Activated naive CD4-positive, alpha-beta T cell treated with anti-CD3 and anti-CD28 coated beads for 36 hours (primary cell): ENCODE measurements at places on chromosomes 7 and 10. TPM values are rescaled to one million over a fixed set of nuclear protein-coding genes. Genes with fewer than 3 reads are reported as not detected.
A peak's percentile ranks its signal among the peaks of the same experiment; 100 is the strongest.

SLC25A40 gene
- 32.7 TPM for total RNA-seq

GRID2IP gene
- 0.10 TPM for total RNA-seq

RSU1 gene
- 45.1 TPM for total RNA-seq

SP8 gene
- total RNA-seq, result 0.07 TPM

DNA sequence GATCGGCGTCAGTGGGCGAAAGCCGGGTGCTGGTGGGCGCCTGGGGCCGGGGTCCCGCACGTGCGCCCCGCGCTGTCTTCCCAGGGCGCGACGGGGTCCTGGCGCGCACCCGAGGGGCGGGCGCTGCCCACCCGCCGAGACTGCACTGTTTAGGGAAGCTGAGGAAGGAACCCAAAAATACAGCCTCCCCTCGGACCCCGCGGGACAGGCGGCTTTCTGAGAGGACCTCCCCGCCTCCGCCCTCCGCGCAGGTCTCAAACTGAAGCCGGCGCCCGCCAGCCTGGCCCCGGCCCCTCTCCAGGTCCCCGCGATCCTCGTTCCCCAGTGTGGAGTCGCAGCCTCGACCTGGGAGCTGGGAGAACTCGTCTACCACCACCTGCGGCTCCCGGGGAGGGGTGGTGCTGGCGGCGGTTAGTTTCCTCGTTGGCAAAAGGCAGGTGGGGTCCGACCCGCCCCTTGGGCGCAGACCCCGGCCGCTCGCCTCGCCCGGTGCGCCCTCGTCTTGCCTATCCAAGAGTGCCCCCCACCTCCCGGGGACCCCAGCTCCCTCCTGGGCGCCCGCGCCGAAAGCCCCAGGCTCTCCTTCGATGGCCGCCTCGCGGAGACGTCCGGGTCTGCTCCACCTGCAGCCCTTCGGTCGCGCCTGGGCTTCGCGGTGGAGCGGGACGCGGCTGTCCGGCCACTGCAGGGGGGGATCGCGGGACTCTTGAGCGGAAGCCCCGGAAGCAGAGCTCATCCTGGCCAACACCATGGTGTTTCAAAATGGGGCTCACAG, 1.1 kb downstream of the EGFR start:
- no peak overlapping the region for H3K27ac ChIP-seq
- H3K36me3 ChIP-seq, result no peaks in the 10 kb centered on the region
- no peak overlapping the region for H3K4me3 ChIP-seq
- no peak for DNase-seq
- peaks cover 51% of the 10 kb centered on the region for H3K27me3 ChIP-seq
- H3K4me1 ChIP-seq, result no peaks in the 10 kb centered on the region

DNA sequence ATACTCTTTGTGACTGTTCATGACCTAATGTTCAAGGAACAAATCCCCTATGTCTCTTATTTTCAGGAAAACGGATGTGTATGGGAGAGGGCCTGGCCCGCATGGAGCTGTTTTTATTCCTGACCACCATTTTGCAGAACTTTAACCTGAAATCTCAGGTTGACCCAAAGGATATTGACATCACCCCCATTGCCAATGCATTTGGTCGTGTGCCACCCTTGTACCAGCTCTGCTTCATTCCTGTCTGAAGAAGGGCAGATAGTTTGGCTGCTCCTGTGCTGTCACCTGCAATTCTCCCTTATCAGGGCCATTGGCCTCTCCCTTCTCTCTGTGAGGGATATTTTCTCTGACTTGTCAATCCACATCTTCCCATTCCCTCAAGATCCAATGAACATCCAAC, 27.3 kb upstream of the CYP2C19 start:
- no peak overlapping the region for H3K27ac ChIP-seq
- H3K36me3 ChIP-seq, result no peaks in the 10 kb centered on the region
- no peak for DNase-seq
- no peaks in the 10 kb centered on the region for H3K4me1 ChIP-seq

DNA sequence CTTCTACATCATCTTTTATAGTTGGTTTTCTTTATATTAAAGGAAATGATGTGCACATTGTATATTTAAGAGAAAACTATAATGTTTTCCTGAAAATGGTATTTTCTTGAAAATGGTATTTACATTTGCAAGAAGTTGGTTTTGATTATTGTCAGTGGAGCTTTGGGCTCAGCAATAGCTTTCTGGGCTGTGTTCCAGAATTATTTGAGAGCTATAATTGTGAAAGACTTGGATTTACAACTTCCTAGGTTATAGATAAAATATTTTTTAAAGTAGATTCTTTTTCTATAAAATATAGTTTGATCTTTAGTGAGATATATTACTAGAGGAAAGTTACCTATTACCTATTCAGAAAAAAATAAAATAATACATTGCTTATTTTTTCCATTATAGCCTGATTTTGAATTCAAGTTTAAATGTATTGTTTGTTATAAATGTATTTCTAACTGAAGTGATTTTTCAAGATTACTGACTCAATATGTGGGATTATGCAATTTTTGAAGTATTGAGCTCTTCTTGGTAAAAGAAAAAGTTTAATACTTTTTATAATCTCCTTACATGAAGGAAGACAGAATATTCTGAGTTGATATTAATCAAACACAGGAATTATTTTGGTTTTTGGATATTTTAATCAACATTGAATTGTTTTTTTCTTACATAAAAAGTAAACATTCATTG, 20.2 kb downstream of the GNAI1 start:
- no peak overlapping the region for H3K27ac ChIP-seq
- no peak for DNase-seq
- peaks cover 18% of the 10 kb centered on the region for H3K4me1 ChIP-seq
- H3K4me3 ChIP-seq, result no peak overlapping the region

DNA sequence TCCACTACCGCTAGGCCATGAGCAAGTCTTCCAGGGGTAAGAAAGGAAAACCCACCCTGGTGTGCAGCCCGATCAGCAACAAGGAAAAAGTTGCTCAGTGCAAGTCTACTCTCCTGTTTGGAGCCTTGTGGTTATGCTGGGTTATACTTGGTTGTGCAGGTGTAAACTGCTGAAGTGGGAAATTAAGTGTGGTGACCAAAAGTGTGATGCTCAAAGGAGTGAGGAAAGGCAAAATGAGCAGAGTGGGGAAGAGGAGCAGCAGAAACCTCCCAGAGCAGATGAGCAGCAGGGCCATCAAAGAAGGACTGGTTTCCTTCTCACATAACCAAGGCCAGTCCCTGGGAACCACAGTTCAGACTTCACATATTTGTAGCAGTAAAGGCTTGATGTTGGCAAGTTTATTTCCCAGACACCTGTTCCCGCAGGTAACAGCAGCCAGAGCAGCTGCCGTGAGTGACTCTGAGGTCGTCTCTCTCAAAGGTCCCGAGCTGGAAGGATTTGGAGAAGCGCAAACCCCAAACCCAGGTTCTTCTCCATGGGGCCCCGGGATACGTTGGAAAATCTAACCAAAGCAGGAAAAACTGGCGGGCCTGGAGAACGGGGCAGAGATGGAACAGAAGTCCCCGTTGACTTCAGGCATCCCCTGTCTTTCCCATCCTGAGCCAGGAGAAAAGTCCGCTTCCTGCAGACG, 607 bp upstream of the SMO start:
- no peaks in the 10 kb centered on the region for H3K36me3 ChIP-seq
- H3K4me1 ChIP-seq, result peaks cover 5% of the 10 kb centered on the region
- peaks cover 44% of the 10 kb centered on the region for H3K27me3 ChIP-seq
- no peak for DNase-seq
- peak overlapping the region; percentile 51 for H3K4me3 ChIP-seq

DNA sequence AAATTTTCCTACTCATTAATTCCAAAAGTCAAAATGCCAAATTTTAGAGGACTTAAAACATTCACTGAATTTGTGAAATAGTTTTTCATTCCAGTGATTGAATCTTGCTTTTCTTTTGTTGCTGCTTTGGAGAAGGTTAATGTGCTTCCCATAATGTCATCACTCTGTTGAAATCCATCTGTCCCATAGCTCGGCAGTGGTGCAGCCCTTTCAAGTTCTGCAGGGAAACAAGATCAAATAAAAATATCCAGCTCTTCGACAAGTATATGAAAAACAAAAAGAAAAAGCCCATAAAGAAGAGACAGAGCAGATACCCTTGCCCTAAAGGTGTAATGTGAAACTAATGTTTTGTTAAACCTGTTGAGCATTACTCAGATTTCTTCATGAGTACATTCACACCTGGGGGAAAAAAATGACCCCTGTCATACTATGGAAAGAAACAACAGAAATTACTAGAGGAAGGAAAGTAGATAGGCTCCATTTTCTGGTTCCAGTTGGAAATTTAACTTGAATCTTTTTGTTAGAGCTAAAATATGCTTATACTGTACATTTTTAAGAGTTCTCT, 35.1 kb downstream of the AGR3 start:
- no peak for DNase-seq
- H3K36me3 ChIP-seq, result no peaks in the 10 kb centered on the region
- H3K4me1 ChIP-seq, result peaks cover 4% of the 10 kb centered on the region
- no peak overlapping the region for H3K27ac ChIP-seq
- no peak overlapping the region for H3K4me3 ChIP-seq
- peaks cover 19% of the 10 kb centered on the region for H3K27me3 ChIP-seq

- H3K4me1 ChIP-seq, result no peaks in the 10 kb centered on the region
- H3K27ac ChIP-seq, result no peak overlapping the region
Measured at GRCh38 chr10:29501692-29502091, 133.1 kb downstream of the SVIL start.
